ENCODE measurements at places on chromosomes 2 and 18. TPM values are rescaled to one million over a fixed set of nuclear protein-coding genes. Genes with fewer than 3 reads are reported as not detected.

The DNAJC5G gene
- total RNA-seq: not detected

The RBM44 gene
- 0.20 TPM for total RNA-seq

The POTEC gene
- not detected for total RNA-seq

The ZNF236 gene
- 6.2 TPM for total RNA-seq

The TRIM54 gene
- 0.49 TPM for total RNA-seq

The TBR1 gene
- total RNA-seq: not detected

The IL1F10 gene
- total RNA-seq: not detected

The SLC5A7 gene
- total RNA-seq: not detected

The CRYGC gene
- total RNA-seq: not detected

The PLEK gene
- total RNA-seq: not detected

The SRD5A2 gene
- not detected for total RNA-seq

The HRH4 gene
- total RNA-seq: not detected

The C1GALT1C1L gene
- total RNA-seq: not detected

The GAREM2 gene
- 0.25 TPM for total RNA-seq

The REG1B gene
- not detected for total RNA-seq

The ZNF519 gene
- total RNA-seq: 2.2 TPM

The NT5C1B gene
- total RNA-seq: not detected

The STARD6 gene
- total RNA-seq: not detected

The OTX1 gene
- total RNA-seq: 0.10 TPM

The FOXI3 gene
- not detected for total RNA-seq

The GAL3ST2 gene
- total RNA-seq: not detected

The TFPI gene
- total RNA-seq: 145 TPM

The CRYGD gene
- total RNA-seq: not detected

The UGT1A8 gene
- not detected for total RNA-seq

The KIAA2012 gene
- total RNA-seq: not detected

The STRN gene
- 12.6 TPM for total RNA-seq

The LIPG gene
- total RNA-seq: 87.9 TPM

The STON1 gene
- 2.9 TPM for total RNA-seq

The PLCD4 gene
- 0.60 TPM for total RNA-seq

The RAB6D gene
- total RNA-seq: under 0.01 TPM

The UGT1A9 gene
- total RNA-seq: not detected
